ENCODE measurements at places on chromosomes 4 and X.
A peak's percentile ranks its signal among the peaks of the same experiment; 100 is the strongest.

- DNase-seq: no peak
Measured at GRCh38 chr4:172357006-172357540, 543.9 kb downstream of the GALNTL6 start.

DNA sequence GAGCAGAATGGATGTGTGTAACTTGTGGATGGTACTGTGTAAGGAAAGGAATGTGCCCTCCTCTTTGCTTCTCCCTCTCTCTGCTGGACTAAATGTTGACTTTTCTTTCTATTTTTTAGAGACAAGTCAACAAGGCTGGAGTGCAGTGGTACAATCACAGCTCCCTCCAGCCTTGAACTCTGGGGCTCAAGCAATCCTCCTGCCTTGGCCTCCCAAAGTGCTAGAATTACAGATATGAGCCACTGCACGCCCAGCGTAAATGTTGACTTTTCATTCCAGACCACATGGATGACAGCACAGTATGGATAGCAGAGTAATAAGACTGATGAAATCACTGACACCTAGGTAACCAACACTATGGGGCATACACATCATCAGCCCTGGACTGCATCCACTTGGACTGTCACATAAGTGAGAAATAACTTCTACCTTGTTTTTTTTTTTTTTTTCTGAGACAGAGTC, 5.1 kb upstream of the RPS3A start:
- DNase-seq: no peak

DNA sequence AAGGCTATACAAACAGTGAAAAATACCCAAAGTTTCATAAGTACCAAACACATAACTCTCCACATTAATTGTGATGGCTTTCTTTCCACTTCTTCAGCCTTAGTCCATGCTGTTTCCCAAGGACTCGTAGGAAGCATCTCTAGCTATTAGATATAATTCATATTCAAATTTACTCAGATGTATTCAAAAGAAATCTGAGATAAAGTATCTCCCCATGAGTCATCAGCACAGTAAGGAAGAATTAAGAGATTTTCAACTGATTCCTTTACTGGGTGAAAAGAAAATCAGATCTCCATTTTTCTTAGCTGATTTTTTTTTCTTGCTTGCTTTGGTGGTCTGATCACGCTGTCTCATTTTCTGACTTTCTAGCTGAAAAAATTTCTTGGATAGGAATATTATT, 71.7 kb downstream of the MID1 start:
- no peak for DNase-seq

GRCh38 chr4:8729408-8730149, 137.0 kb downstream of the CPZ start:
- no peak for DNase-seq

- DNase-seq: no peak
Measured at GRCh38 chrX:16838202-16839066, 31.7 kb downstream of the RBBP7 start.

DNA sequence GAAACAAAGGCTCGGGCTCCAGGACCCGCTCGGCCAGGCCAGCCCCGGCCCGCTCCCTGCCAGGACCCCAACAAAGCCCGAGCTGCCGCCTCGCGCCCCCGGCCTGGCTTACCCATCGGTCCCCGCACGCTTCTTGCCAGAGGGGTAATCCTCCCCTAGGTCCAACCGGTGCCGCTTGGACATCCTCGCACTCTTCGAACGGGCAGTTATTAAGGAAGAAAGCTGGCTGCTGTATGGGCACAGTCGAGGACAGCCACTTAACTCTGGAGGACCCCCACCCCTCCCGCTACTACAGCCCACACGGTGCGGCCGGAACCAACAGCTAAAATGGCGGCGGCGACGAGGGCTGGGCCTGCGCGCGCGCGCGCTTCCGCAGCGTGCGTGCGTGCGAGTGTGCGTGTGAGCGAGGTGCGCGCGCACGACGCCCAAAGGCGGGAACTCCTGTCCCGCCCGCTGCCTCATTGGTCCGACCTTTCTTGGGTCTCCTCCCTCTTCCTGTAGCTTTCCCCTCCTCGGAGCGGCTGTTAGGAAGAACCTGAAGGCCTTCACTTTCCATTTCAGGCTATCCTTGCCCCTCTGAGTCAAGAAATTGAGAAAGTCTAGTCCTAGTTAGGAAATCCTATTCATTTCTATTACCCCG, at the start of gene DHX15:
Gene DHX15, minus strand, starts transcription at position 344 of the 640 bp plus-strand sequence. Its CDS starts 161 bp downstream, at position 183.
- peak; percentile 97 for DNase-seq

DNA sequence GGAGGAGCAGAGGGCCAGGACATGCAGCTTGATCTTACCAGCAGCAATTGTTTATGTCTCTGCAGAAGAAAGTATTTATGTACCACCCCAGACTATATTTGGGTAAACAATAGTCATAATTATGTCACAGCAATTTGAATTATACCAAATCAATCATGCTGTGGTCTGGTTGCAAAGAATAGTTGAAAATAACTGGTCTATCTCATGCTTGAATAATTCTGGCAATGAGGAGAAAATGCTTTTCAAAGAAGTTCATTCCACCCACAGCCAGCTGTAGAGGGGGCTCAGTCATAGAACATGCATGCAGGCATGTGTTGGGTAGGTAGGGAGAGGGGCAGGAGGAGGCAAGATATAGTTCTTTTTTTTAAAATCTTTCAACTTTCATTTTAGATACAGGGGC, 399.2 kb downstream of the IL15 start:
- DNase-seq: no peak

- no peak for DNase-seq
Measured at GRCh38 chrX:109716431-109717028, 16.5 kb downstream of the ACSL4 start.

DNA sequence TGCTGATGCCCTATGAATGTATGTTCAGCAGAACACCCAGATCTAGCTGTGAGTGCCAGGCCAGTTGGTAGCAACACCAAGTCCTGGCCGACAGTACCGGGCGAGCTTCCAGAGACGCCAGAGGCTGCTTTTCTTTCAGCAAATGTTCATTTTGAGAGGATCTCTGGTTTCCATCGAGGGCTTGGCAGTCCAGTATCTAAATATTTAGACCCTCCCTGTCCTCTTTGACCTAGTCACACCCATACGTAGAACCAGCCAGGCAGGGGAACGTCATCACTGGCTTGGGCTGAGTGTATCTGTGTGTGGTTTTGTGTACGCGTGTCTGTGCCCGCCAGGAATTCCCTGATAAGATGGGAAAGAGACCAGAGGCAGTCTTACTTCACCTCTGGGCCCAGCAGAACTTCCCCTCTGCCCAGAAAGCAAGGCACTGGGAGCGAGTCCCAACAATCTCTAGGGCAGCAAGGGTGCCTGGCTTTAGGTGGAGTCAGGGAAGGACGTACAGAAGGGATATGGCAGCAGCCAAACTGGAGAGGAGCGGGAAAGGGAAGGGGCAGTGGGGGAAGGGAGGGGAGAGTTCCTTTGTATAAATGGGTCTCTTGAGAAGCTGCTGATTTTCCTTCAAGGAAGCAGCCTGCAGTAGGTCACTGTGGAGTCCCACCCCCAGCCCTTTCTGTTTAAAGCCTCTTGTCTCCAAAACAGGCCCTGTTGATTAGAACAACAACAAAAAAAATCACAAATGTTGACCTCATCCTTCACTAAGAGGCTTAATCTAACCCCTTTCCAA, 15.0 kb upstream of the ELF4 start:
- DNase-seq: no peak

DNA sequence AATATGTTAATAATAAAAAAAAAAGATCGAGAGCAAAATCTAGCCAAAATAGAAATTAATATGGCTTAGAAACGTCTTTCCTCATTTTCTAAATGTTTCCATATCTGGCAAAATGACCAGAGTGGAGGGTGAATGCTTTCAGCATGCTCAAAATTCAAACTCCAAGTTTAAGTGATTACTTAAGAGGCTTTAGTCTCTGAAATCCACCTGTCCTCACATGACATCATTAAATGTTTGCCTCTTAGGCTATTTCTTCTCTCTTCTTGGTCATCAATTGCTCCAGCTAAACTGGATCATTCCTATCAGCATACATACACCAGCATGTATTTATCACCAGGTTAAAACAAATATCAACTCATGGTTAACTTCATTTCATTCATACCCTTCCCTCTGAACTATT, 54.5 kb upstream of the ATXN3L start:
- DNase-seq: no peak

- DNase-seq: no peak
Measured at GRCh38 chr4:165088366-165088765, 24.3 kb downstream of the TMEM192 start.

GRCh38 chr4:169254546-169254983, 16.2 kb downstream of the SH3RF1 start:
- DNase-seq: no peak

DNA sequence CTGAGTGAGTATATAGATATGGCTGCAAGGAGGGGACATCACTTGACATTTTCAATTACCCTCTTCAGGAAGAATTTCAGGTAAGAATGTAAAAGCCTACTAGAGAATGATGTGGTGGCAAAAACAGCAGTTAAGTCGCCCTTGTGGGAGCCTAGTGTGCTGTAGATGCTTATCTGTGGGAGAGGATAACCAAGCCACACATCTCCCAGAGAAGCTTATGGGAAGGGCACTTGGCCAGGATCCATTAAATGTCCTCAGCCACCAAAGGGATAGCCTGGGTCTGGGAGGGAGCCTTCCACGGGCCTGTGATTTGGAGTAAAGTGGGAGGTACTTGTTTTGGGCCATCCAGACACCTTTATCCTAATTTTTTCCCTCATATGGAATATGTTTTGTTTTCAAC, 41.3 kb upstream of the BCLAF3 start:
- DNase-seq: no peak

DNA sequence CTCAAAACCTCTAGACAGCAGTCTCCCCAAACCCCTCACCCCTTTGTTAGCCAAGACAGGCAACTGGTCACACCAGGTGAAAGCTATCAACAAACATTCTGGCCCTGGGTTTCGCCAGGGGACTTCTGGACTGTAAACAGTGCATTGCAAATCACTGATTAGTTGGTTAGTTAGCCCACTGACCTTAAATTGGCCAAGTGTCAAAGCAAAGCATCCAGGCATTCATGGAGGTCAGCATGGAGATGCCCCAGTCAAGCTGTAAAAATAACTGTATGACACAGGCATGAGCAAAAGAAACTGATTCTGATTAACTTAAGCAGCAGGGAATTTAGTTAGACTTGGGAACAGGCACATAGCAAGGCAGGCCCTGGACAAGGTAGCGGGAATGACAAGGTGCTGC, 156.0 kb upstream of the TTC29 start:
- no peak for DNase-seq

GRCh38 chr4:120005527-120005926, 61.1 kb downstream of the MAD2L1 start:
- no peak for DNase-seq

DNA sequence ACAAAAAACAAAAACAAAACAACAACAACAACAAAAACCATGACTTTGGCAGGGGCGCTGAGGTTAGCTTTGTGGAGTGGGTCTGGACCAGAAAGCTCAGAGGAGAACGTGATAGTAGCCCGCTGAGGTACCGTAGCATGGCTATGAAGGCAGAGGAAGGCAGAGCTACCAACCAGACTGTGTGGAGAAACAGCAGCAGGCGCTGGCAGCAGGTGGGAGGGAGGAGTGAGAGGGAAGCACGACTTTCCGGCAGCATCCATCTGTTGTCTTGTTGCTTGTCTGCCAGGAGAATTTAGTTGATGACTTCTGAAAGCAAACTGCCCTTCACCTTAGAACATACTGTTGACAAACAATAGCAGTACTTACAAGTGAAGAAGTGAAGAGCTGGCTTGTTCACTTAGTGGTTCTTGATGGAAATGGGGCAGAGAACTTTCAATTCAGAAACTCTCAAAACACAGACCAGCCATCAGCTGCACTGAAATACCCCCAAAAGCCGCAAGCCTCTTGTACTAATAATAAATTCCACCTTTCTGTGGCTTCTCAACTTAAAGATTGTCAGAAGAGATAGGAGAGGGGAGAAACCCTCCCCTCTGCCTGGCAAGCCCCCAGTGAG, 447.2 kb downstream of the SLITRK2 start:
- DNase-seq: no peak

DNA sequence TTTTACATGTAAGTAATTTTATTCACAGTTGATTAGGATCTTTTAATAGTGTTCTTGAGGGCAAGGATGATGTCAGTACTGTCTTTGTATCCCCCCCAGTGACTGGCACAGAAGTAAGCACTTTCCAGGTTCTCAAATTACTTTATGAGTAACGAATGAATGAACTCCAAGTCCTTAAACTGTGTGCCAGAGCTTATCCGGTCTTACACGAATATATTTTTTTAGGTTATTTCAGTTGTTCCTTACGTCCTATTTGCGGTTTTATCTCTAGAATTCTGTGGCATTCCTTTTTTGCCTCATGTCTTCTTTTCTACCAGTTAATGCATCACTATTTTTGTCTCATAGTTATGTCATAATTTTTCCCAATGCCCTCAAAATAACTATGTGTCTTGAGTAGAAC, 106.9 kb upstream of the MID1IP1 start:
- no peak for DNase-seq

DNA sequence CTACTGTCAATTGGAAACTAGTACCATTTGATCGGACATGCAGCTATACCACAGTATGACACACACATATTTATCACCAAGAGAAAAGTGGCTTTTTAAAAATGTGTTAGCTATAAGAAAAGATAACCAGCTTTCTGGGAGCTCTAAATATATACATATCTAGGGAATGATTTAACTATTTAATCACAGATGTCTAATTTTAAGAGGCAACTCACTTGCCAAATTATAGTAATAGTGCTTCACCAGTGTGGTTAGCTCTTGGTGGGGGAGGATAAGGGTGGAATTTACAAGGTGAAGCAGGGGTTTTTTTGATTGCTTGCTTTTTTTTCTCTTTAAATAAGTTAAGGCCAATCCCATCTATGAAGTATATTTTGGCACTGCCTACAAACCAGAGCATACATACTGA, 547.7 kb upstream of the DIPK2B start:
- no peak for DNase-seq

DNA sequence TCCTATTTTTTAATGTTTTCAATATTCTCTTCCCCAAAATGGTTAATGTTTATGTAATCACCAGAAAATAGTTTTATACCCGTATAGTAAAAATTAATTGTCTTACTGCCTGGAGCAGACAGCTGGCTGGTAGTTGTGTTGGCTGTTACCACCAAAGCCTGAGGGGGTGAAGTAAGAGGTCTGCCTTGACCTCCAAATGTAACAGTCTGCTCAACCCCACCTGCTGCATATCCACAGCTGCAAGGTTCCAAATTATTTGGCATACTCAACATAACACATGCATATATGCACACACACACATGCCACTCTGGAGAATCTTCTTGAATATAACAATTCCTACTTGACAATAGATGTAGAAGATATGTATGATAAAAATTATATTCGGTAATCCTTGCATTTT, 624.3 kb downstream of the ADGRL3 start:
- no peak for DNase-seq

- no peak for DNase-seq
Measured at GRCh38 chrX:44484607-44485146, 58.0 kb downstream of the FUNDC1 start.

GRCh38 chrX:120614816-120615215, 10.9 kb downstream of the MCTS1 start:
- no peak for DNase-seq

GRCh38 chr4:87114245-87115062, 106.0 kb downstream of the KLHL8 start:
- no peak for DNase-seq

DNA sequence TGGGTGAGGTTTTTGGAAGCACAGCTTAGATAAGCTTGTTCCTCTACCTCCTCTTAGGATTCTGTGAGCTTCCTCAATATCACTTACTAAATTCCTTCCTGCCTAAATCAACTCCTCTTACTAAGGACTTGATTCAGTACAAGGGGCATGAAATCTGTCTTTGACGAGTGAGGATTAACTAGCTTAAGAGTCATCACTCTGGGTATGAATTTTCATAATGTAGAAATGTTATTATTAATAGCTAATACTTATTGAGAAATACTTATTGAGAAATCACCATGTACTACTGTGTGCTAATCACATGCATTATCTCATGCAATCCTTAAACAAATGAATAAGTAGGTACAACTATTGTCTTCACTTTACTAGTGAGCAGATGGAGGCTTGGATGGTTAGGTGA, 28.6 kb downstream of the TRPC3 start:
- DNase-seq: no peak

All from hematopoietic multipotent progenitor cell (in vitro differentiated cells).